ENCODE measurements at places on chromosomes 5 and 9.

DNA sequence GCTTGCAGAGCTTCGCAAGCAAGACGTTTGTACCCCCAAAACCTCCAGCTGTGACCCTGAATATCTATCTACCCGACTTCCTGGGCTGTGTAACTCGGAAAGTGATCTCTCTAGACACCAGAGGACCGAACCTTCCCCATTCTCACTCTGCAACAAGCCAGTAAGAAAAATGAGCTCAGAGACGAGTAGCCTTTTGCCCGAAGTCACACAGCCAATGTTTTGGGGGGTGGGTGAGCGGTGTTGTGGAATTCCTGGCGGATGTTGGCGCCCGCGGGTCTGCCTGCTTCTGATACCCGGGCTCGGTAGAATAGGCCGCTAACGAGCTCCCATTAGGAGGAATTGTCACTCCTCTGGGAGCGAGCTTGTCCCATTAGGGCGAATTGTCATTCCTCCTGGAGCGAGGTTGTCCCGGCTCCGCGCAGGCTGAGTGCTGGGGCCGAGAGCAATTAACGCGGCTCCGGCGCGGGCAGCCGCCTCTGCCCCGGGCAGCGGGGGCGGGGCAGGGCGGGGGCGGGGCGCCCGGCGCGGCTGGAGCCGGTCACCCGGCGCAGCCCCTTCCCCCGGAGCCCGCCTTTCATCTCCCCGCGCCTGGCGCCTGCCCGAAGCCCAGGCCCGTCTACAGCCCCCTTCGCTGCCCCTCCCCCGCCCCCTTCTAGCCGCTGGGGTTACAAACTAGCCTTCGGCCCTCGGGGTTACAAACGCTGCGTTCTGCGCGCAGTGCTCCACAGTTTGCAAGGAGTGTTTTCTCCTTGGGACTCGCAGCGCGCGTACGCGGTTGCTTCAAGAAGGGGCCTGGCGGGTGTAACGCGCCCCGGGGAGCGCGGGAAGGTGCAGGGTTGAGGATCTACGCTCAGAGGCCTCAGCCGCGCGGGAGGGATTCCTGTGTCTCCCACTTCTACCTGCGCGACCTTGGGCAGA, 3.5 kb upstream of the MSX2 start:
- DNase-seq: no peak

- DNase-seq: peak; percentile 89
Measured at GRCh38 chr5:892394-893136, at the start of the genes BRD9 and TRIP13. BRD9 (minus strand) TSS chr5:892801; CDS start chr5:892657, 144 bp downstream. TRIP13 (plus strand) TSS chr5:892884; CDS start chr5:892999, 115 bp downstream.

- no peak for DNase-seq
Measured at GRCh38 chr5:133831491-133832224, 136.8 kb downstream of the C5orf15 start.

- DNase-seq: no peak
Measured at GRCh38 chr5:97735209-97735608, 552.2 kb upstream of the RIOK2 start.

DNA sequence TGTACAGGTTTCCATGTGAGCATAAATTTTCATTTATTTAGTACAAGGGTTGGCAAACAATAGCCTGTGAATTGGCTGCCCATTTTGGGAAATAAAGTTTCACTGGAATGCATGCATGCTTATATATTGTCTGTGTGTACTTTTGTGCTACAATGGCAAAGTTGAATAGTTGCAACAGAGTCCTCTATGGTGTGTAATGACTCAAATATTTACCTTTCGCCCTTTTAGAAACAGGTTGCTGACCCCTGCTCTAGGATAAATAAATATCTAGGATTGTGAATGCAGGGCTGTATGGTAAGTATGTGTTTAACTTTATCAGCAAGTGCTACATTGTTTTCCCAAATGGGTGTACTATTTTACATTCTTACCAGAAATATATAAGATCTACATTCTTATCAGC, 47.2 kb downstream of the XRCC4 start:
- DNase-seq: no peak

DNA sequence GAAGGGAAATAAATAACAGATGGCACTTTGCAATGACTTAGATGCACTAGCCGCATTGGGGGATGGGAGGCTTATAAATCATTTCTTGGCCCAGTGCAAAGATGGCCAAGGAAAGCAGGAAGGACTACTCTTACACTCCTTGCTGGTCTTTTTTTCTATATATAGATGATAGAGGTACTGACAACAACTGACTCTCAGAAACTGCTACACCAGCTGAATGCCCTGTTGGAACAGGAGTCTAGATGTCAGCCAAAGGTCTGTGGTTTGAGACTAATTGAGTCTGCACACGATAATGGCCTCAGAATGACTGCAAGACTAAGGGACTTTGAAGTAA, 1.7 kb downstream of the CCNG1 start:
- no peak for DNase-seq

- DNase-seq: no peak
Measured at GRCh38 chr5:153159616-153160015, 330.9 kb upstream of the GRIA1 start.

Data from activated CD8-positive, alpha-beta memory T cell treated with anti-CD3 and anti-CD28 coated beads, Interleukin-2, amount 10 ng/mL, durations not matched to agents 7 days and 5 days (primary cell).